ENCODE measurements at places on chromosomes 2 and 18.

DNA sequence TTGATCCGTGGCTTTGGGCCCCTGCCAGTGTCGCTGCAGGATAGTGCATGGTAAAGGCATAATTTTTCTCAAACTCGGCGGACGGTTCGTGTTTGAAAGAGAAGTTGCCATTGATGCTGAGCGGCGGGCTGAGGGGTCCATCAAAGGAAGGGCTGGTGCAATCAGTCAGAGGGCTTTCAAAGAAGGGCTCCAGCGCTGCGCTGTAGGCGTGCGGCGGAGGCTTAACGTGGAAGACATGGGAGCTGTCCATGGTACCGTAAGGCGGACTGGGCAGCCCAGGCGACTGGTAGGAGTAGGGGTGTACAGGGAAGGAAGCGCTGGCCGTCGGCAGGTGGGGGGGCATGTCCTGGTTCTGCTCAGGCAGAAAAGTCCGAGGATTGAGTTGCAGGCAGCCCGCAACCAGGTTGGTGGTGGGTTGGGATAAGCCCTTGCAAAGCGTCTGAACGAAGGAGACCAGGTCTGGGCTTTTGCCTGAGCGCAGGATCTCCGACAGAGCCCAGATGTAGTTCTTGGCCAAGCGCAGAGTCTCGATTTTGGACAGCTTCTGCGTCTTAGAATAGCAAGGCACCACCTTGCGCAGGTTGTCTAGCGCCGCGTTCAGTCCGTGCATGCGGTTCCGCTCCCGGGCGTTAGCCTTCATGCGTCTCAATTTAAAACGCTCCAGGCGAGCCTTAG is 2.3 kb downstream of the NEUROD1 start:
- DNase-seq = peak; percentile 50

DNA sequence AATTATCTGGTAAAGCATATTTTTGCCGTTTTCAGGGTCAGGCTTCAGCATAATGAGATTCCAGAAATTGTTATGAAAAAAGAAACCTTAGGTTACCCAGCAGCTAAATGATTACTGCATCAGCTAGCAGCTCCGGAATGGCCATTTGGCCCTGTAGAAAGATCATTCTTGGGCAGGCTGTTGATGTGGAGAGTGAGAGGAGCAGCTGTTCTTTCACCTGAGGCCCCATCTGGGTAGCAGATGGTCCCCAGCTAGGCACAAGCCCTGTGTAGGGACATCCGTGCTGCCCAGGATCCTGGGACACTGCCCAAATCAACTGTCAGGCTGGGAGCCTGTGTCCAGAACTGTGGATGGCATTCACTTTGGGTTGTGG is 61.8 kb downstream of the NEDD4L start:
- no peak for DNase-seq

GRCh38 chr18:65439188-65439587 is 311.6 kb upstream of the CDH7 start:
- no peak for DNase-seq

GRCh38 chr2:2912731-2913130 is 464.9 kb downstream of the EIPR1 start:
- DNase-seq = no peak

DNA sequence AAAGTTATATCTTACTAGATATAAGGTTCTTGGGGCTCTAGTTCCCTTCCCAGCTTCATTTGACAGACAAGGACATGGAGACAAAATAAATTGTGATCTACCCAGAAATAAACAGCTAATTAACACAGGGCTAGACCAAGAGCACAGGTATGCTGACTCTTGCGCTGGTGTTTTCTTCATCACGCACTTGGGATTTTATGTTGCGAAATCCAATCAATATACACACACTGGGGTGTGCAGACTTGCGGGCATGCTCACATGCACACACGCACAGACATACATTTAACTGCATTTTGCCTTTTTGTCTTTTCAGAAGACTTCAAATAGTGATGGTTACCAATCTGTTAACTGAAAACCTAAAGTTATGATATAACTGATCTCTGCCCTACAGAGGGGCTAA is 91.2 kb downstream of the LRATD1 start:
- DNase-seq = no peak

DNA sequence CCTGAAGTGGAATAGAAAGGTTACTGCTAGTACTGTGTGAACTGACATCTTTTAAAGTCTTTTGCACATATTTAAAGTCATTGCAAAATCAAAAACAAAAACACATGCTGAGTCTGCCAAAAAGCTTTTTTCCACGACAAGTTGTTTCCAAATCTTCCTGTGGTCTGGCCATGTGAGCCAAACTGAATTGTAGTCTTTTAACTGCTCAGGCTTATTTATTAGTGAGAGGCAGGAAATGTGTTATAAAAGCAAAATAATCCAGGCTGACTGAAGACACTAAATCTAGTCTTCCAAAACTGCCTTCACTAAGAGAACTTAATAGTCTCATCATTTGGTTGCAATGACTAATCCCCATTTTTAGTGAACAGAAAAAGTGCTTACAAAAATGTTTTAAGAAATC is 2.3 kb downstream of the KRCC1 start:
- DNase-seq = peak; percentile 20

DNA sequence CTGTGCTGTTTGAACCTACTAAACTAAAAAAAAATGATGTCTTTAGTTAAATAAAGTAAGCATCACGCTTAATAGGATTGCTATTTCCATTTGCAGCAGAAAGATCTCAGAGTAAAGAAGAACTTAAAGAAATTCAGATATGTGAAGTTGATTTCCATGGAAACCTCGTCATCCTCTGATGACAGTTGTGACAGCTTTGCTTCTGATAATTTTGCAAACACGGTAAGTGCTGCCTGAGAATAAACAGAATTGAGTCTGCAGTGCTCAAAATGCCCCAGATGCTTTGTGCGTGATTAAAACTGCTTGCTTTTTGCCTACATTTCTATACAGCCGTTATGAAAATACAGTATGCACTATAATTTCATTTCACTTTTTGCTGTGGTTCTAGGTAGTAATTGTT is 3.9 kb downstream of the CDCA7 start:
- no peak for DNase-seq

DNA sequence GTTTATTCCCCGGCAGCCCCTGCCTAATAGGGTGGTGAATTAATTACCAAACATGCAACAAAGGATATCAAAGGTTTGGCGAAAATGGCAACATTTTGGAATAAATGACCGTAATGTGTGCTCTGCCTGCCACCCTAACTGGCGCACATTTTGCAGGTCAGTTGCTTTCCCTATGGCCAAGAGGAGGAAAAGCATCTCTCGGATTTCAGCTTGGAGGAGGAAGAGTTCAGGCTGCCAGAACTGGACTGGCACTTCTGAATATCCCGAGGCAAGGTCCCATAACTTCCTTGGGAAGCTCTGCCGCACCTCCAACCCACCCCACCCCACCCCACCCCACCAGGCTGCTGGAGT is 37.1 kb downstream of the SLC25A52 start:
- no peak for DNase-seq

GRCh38 chr2:235793163-235793752 is 299.4 kb downstream of the AGAP1 start:
- DNase-seq = peak; percentile 46

GRCh38 chr2:54555318-54555837 is 99.3 kb downstream of the SPTBN1 start:
- DNase-seq = no peak

DNA sequence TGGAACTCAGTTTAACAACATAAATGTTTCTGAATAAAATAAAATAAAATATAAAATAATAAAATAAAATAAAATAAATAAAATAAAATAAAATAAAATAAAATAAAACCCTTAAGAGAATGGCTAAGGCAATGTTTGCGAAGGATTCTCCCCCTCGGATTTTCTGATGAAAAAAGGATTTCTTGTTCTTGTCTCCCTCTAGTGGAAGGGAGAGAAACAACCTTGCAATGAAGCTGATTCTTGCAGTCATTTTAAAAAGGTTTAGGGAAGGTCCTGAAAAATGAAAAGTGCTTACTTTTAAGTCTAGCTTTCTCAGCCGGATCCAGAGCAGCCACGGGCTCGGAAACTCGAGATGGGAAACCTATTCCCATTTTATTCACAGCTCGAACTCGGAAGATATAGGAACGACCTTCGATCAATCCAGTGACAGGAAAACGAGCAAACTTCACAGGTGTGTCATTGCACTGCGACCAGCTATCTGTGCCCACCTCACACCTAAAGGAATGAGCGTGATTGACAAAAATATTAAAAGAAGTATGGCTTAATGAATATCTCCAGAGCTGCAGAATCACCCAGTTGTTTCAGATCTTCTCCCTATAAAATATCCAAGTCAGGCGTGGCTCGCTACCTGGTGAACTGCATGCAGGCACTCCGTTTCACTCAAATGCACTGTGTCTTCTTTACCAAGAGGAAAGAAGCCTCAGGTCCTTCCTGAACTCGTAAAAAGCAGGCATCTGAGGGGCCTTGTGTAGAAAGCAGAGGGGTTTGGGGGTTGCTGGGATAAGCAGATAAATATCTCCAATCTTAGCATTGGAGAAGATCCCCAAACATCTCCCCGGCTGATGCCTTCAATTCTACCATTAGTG is 68.1 kb downstream of the MYOM1 start:
- DNase-seq = peak; percentile 45

DNA sequence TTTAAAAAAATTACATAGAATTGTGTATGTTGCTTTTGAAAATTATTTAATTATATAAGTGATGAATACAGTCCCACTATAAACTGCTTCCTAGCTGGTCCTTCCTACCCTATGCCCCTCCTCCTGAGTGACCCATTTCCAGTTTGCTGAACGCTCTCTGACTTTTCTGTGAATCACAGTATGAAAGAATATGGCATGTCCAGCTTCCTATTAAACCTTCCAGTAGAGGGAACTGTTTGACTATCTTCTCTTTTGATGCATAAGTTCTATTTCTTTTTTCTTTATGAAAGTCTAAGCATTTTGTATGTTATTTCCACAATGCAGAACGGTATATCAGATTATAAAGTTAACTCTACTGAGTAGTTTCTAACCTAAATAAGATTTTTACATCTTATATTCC is 41.3 kb downstream of the PSMG2 start:
- peak; percentile 45 for DNase-seq

DNA sequence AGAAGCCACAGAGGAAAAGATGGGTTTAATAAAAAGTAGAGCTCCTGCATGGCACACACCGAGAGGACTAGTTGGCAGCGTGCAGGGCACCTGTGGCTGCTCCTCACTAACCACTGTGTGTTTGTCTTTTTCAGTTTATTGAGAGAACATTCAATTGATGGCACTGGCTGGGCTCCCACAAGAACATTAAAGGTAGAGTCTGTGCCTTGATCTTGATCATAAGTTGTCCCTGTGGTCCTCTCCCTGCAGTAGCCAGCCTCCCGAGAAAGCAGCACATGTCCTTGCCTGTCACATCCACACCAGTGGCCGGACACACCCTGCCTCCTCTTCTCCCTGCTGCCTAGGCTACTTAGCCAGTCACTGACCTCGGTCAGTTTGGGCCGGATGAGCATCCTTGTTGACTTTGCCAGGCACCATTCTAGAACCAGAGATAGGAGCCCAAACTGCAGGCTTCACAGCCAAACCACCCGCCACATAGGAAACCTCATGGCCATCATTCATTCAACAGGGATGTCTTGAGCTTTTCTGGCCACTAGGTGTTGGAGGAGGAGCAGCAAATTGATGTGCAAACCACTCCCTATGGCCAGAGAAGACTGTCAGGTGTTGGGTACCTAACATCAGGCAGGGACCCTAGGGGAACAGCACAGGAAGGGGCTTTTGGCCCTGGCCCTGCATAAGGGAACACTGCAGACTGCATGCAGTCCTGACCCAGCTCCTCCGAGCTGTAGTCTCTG is 30.2 kb upstream of the SCLY start:
- DNase-seq = no peak

- no peak for DNase-seq
These were observed 154.2 kb upstream of the PGAP1 start for GRCh38 chr2:197080578-197081216.

- DNase-seq = no peak
These were observed 236.7 kb downstream of the TCF4 start for GRCh38 chr18:55351241-55351691.

DNA sequence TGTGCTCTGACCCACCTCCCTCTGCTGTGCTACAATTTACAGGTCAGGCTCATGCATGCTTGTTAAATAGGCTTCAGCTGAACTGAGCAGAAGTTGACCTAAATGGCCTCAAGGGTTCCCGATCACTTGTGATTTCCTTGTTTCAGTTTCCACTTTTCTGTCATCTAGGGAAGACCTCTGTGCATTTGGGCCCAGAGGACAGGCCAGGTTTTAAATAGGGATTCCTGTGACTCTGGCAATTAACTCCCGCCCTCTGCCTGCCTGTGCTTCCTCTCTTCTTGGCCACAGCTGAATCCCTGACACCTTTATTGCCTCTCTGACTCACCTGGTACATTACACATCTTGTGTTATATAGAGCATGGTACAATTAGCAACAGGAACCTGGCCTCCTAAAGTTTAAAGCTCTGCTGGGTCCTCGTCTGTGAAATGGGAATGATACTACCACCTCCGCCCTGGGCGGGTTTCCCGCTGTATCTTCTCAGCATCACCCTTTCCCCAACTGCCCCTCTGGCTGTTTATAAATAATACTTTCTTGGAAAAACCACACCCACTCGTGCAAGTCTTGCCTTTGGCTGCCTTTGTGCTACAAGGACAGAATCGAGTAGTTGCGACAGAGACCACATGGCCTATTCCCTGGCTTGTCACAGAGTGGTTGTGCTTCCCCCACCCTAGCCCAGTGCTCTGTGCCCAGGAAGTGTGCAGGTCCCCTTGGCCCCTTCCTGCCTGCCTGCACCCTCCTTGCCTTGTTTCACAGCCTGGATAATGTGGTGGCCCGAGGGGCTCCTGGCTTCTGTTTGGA is 7.9 kb downstream of the CABLES1 start:
- peak; percentile 67 for DNase-seq

All from Ammon's horn (tissue), 1 donor.